ENCODE measurements at places on chromosomes 3 and 15.

DNA sequence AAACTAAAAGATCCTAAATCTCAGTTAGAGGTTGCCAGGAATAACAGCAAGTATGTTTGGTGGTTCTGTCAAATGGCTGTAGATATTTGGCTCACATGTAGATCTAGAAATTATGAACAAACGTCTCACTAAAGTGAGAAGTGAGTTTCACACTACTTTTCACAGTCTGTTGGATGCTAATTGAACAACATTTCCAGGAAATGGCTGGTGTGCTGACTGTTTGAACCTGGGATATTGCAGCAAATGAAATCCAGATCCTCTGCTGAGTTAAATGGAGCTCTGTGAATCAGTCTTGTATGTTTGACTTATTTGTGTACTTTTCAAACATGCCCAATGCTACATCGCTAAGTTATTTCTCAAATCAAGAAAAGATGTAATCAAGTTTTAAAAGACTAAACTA, 21.3 kb upstream of the RSL24D1 start:
- no peak for DNase-seq

DNA sequence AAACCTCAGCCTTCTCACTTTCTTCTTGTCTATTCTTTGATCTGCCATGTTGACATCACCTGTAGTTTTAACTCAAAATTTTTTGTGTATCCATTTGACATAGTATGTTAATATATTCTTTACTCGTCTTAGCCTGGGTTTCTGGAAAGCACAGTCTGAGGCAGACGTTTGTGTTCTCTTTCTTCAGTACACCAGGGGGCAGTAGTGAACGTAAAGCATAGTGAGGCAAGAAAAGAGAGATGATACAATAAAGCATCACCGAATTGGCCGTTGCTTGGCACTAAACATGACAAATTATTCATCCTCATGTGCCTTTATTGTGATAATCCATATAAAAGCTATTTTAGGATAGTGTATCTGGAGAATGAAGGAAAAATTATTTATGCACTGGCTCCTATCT, 141.0 kb upstream of the MYRIP start:
- DNase-seq, result no peak

DNA sequence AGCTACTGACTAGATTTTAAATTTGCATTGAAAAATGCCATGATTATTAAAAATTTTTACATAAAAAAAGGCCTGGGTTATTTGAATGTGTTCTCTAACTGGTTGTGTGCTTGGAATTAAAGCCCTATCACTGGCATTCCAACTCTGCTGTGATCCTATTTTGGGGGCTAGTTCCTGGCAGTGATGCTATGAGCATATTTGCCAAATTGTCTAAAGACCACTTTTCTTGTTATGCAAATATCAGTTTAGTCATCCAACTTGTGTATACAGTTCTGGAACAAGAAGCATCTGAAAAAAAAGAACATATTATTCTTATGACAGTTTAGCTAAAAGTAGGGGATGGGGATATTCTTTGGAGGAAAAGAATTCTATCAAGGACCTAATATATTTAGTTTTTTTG, 243.4 kb upstream of the ZNF717 start:
- DNase-seq, result no peak

DNA sequence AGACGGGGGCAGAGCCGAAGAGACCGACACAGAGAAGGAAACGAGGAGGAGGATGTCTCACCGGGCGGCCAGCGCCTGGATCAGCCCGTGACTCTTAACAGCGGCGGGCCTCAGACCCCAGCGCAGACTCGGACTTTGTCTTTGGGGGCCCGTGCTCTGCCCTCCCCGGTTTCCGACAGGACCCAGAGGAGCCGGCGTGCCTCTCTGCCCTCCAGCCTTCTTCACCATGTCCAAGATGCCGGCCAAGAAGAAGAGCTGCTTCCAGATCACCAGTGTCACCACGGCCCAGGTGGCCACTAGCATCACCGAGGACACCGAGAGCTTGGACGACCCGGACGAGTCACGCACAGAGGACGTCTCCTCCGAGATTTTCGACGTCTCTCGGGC, 1.0 kb downstream of the TSC22D2 start:
- no peak for DNase-seq

- DNase-seq, result no peak
These were observed 16.6 kb upstream of the IREB2 start for GRCh38 chr15:78421238-78421965.

DNA sequence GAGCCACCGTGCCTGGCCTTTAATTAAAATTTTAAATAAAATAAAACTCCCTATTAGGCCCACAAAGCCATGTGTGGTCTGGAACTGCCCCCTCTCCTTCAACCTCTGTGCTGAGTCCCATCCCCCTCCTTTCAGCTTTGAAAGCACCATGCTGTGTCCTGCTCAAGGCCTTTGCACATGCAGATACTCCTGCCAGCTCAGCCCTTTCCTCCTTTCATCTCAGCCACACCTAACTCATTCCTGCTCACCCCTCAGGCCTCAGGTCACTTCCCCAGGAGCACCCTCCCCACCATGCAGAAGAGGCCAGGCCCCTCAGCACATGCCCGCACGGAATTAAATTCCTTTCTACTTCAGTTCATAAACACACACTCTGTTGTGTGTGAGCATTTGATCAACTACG, 28.1 kb downstream of the ATRIP start:
- DNase-seq, result no peak

GRCh38 chr15:29081781-29082180, 187.8 kb downstream of the NSMCE3 start:
- DNase-seq, result no peak

DNA sequence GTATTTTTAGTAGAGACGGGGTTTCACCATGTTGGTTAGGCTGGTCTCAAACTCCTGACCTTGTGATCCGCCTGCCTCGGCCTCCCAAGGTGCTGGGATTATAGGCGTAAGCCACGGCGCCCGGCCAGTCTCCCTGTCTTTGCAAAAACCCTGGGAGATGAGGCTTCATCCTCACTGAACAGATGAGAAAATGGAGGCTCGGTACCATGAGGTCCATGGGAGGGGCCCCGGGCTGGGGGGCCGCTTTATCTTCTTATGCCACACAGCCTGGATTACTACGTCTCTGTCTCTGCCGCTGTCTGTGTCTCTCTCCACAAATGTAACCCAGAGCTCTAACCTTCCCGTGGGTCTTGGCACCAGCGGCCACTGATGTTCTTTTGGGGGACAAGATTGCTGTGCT, 39.1 kb downstream of the ABTB1 start:
- DNase-seq, result no peak

DNA sequence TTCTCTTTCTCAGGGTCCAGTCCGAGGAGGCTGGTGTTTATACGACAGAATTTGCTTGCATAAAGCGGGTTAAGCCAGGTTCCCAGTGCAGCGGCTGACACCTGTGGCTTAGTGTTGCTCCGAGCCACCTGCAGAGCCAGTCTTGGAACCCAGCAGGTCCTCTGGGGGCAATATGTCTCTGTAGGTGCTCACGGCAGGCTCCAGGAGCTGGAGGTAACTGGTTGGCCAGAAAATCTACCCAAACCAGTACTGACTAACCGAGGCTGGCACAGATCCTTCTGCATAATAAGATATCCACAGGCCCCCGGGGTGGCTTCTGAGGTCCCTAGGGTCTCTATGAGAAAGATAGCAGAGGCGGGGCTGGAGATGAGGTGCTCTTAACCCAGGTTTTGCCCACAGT, 3.2 kb downstream of the MGLL start:
- no peak for DNase-seq

DNA sequence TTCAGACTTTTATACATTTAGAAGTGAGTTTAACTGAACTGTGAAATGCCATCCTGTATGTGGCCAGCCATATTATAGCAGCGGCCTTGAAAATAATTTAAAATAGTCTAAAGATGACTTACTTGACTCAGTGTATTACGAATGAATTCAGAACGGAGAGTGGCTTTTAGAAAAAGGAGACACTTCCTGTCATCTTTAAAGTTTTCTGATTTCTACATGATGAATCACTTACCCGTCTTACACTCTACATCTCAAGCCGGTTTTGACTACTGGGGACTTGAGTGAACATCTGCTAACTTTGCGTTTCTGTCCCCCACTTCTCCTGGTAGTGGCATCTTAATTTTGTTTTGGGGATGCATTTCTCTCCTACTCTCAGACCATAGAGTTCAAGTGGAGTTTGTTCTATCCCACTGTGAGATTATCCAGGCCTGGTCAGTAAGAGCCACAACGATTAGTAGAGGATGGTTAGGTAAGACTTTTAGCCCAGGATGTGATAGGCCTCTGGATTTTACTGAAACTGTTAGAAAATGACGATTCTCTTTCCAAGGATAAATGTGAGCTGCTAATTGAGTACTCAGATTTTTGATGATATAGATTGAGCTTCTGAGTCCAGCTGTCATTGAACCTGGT, 175.4 kb upstream of the CADPS start:
- no peak for DNase-seq

DNA sequence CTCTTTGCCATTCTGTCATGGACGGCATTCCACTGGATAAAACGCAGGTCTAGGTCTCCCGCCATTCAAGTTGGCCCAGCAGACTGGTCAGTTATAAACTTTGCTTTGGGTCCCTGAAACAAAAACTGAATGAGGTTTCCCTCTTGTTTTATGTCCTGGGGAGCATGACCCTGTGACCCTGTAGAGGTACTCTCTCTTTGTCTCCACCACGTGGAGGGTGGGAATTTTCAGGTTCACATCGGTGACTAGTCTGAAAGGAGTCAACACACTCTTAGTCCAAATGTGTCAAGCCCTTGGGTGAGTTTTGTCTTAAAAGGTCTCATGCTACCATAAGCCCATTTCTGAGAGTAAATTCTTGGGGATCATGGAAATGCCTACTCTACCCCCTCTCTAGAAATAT, 139.9 kb downstream of the PLCH1 start:
- DNase-seq, result no peak

GRCh38 chr3:34363881-34364280, 565.5 kb downstream of the PDCD6IP start:
- DNase-seq, result no peak

DNA sequence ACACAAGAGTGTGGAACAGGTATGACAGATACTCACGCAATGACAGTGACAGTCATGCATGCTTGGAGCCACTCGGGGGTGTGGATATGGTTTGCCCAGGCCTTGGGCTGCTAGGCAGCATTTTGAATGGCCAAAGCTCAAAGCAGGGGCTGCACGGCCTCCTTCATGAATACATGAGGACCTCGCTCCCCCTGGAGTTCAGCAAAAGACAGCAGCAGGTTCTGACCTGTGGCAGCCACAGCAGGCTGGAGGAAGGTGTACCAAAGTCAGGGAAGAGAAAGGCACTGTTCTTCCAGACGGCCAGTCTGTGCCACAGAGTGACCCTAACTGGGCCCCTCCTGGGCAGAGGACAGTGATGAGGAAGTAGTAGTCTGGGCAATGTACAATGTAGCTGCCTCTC, 88.2 kb upstream of the C2CD4B start:
- no peak for DNase-seq

DNA sequence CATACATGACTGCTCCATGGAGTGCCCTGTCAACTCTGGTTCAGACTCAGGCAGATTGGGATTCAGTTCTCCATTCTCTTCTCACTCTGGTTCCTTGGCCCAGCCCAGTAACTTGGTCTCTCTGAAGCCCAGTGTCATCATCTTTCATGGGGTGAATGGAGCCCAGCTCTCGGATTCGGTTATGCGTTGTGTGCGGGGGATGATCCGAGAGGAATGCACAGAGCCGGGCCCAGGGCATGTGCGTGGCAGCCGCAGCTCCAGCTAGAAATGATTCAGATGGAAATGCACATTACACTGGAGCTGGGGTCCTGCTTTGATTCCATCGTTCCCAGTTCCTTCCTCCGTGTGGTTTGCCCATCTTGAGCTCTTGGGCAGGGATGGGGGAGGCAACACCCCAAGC, 189.4 kb downstream of the FEZF2 start:
- no peak for DNase-seq

- no peak for DNase-seq
These were observed 71.9 kb downstream of the SSR3 start for GRCh38 chr3:156483002-156483401.

- no peak for DNase-seq
These were observed 148.1 kb downstream of the ABHD5 start for GRCh38 chr3:43838877-43839276.

DNA sequence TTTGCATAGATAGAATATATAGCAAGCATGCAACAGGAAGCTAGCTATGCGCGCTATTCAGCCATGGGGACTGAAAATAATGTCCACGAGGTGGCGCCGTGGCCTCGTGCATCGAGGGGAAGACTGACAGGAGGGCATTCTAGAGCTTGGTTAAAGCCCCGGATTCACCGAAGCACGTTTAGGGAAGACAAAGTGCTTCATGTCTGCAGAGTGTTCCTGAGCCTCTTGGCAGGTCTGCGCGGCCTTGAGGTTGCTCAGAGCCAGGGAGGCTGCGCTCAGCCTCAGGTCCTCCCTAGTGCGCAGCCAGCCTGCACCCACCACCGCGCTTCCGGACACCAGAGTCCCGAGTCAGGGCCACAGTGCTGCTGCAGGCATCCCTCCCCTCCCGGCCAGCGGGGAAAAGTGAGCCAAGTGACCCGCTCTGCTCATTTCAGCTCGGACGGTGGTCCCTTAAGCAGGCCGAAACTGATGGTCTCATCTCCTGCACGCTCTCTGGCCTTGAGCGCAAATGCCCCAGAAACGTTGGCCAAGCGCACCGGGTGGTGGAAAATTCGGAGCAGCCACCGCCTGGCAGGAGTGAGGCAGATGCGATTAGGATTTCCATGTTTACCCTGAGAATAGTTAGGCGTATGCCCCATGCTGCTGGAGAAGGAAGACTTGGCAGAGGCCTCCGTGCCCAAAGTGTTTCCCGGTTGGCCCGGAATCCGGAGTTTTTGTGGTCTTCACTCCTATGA, 24.8 kb downstream of the GABRA5 start:
- DNase-seq, result no peak

DNA sequence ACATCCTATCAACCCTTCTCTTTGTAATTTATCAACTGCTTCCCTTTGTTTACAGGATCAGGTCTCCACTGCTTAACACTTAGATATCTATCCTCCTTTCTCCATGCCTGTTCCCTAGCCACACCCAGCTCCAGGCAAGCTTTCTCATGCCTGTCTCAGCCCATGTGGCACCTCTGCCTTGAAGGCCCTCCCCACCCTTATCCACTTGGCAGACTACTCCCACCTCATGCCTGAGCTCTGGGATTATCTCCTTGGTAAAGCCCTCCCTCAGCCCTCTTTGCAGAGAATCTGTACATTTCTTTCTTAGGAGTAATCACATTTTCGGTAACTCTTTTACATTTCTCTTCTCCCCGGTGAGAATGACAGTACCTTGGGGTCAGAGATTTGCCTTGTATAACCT, 96.0 kb downstream of the ATP1B3 start:
- DNase-seq, result no peak

- DNase-seq, result no peak
These were observed 116.9 kb upstream of the RAP2B start for GRCh38 chr3:153045150-153045549.

DNA sequence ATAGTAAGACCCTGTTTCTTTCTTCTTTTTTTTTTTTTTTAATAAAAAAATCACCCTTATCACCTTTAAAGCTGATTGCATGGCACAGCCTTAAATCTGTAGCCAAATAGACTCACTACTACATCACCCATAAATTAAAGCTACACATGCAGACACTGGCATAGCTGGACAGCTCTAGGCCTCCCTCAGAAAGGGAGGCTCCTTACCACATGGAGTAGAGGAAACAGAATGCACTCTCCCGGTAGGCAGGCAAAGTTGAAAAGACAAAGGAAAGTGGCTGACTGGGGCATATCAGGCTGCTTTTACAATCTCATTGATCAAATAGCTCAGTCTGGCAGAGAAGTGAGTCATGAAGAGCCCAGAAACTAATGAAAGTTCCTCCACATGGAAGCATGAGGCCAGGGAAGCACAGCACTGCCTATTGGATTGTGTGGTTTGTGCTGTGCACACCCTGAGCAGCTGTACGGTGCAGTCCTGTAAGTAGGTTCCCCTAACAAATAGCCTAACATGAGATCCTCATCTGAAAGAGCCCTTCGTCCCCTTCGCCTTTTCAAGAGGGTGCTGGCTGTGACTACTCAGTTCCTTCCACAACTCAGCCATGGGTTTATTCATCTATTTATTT, 32.7 kb upstream of the FAM98B start:
- no peak for DNase-seq
